ENCODE measurements at places on chromosomes 2 and 18.

GRCh38 chr18:25349131-25349925, 2.6 kb downstream of the ZNF521 start:
- peak; percentile 1 for DNase-seq

- no peak for DNase-seq
Observed at GRCh38 chr18:74797577-74798151, 200.0 kb downstream of the ZNF407 start.

DNA sequence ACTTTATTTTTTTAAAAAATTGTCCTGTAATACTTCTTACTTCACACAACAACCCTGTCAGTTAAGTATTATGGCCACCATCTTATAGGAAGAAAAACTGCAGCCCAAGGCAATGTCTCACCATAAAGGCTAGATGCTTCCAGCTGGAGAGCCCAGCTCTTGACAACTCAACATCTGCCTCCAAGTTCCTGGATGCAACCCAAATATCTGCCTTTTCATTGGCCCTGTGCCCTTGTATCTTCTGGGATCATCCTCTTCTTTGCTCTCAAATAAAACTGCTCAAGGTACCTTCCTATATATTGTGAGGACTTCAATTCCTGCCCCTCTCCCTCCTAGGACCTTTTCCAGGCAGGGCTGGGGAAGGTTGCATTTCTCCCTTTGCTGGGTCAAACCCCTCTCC, 69.5 kb downstream of the BIN1 start:
- no peak for DNase-seq

- DNase-seq = no peak
Observed at GRCh38 chr2:74137651-74138599, 9.8 kb downstream of the BOLA3 start.

DNA sequence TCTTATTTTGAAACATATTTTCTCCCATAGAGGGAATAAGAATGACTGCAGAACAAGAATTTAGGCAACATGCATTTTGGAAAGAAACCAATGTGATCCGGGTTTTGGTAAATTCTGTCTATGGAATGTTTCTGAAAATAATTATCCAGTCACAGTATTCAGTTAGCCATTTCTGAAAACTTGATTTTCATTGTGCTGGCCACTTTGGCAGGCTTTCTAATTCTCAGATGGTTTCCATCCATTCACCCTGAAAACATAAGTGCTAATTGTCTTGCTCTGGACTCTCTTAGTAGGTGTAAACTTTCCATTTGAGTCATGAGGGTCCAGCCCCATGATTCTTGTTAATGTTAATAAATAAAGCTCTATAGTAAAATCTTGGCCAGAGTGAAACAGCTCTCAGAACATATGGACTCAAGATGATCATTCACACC, 176.5 kb downstream of the RBM43 start:
- DNase-seq = no peak

GRCh38 chr2:84048964-84049363, 410.1 kb downstream of the SUCLG1 start:
- no peak for DNase-seq

GRCh38 chr2:72931280-72931910, 14.1 kb downstream of the EMX1 start:
- no peak for DNase-seq

DNA sequence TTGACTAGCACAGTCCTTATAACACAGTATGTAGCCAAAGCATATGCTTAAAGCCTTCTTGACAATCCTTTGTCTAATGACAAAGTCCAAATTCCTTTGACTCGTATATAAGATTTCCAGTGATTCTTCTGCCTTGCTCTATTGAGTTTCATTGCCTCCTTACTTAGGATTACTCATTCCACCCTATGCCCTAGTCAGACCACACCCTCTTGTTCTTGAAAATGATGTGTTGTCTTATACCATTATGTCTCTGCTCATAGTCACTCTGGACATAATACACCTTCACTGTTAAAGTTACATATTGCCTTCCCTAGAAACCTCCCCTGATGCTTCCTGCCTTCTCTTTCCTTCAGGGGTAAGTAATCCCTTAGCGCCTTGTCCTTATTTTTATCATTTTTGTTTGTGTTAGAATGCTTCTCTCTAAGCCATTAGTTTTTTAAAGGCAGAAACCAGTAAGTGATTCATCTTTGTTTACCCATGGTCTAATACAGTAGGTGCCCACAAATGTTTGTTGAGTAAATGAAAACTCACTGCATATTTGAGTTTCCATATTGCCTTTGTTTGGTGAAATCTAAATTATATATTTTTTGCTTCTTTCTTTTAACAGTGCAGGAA, 19.3 kb downstream of the GPD2 start:
- DNase-seq = no peak

- DNase-seq = no peak
Observed at GRCh38 chr18:9575558-9575957, 38.8 kb downstream of the PPP4R1 start.

GRCh38 chr2:200728630-200729029, 83.1 kb upstream of the BZW1 start:
- no peak for DNase-seq

GRCh38 chr2:20173496-20174402, 51.2 kb downstream of the SDC1 start:
- DNase-seq = no peak

- DNase-seq = no peak
Observed at GRCh38 chr2:132564065-132564464, 105.9 kb downstream of the LYPD1 start.

DNA sequence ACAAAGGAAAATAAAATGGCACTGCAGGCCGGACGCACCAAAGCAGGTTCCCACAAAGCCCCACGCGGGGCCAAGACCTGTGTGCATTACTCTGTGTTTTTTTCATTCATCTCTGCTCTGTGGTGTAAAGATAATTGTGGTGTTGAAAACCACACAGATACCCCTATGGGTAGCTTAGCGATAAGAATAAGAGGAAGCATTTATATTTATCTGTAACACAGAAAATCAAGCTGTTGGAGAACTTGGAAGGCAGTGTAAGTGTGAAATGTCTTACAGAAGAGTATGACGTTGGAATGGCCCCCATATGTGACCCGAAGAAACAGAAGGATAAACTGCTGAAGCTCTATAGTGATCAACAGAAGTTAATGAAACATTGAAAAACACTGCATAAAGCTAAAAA, 20.3 kb upstream of the MARCO start:
- no peak for DNase-seq

DNA sequence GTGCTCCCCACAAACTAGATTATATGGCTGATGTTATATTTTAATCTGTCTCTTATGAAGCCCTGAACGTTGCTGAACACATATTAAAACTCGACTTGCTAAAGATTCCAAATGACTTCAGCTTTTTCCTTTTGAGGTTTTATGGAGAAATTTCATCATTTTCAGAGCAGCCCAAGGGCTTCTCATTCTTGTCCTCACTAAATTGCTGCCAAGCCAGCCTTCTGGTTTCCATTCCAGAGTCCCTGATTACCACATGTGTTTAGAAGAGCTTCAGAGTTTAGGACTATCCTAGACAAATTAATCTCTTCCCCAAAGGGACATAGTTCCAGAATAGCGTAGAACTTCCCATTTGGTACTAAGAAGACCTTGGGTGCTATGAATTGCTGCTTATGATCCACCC, 77.8 kb upstream of the CCDC195 start:
- no peak for DNase-seq

GRCh38 chr2:230714136-230714480, 1.5 kb downstream of the CAB39 start:
- no peak for DNase-seq

DNA sequence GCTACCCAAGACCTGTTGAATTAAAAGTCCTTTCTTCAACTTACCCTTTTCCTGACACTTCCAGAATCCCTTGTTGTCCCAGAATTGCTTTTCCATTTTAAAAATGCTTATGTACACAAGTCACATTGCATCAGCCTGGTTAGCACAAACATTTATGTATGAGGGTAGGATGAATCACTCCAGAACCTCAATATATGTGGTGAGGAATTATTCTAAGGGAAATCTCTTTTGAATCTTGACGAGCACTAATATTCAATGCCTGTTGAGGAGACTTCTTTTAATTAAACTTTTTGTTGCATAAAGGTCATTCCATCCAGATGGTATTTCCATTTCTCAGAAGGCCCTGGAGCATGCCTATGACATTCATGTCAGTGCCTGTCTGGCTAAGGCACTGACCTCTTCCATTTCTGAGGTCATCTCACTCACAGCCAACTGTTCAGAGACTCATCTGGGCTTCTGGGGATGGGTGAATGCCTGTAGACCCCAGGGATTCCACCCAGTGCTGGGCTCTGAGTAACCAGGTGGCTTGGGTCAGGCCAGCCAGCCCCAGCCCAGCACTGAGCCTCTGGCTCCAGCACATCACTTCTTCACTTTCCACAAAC, 28.2 kb downstream of the ACMSD start:
- no peak for DNase-seq

GRCh38 chr2:226690461-226691024, 109.1 kb downstream of the IRS1 start:
- no peak for DNase-seq

GRCh38 chr2:110940376-110940910, 180.3 kb upstream of the BCL2L11 start:
- no peak for DNase-seq

- DNase-seq = no peak
Observed at GRCh38 chr18:41569867-41570266, 385.2 kb upstream of the PIK3C3 start.

- DNase-seq = no peak
Observed at GRCh38 chr18:9643549-9643948, 29.2 kb upstream of the PPP4R1 start.

GRCh38 chr18:54856105-54856646, 27.9 kb downstream of the RAB27B start:
- DNase-seq = no peak

- DNase-seq = no peak
Observed at GRCh38 chr2:85649201-85650190, 18.5 kb downstream of the SFTPB start.

DNA sequence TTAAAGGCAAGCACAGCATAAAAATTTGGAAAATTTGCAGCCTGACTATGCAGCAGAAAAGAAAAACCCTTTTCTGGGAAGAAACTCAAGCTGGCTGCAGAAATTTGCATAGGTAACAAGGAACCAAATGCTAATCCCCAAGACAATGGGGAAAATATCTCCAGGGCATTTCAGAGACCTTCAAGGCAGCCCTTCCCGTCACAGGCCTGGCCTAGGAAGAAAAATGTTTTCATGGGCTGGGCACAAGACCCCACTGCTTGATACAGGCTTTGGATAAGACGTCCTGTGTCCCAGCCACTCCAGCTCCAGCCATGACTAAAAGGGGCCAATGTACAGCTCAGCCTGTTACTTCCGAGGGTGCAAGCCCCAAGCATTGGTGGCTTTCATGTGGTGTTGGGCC, 717.6 kb downstream of the TDRD15 start:
- DNase-seq = no peak

GRCh38 chr2:152410165-152410597, 75.2 kb downstream of the FMNL2 start:
- no peak for DNase-seq

- DNase-seq = no peak
Observed at GRCh38 chr18:64094210-64094609, 54.7 kb downstream of the LINC00305 start.

DNA sequence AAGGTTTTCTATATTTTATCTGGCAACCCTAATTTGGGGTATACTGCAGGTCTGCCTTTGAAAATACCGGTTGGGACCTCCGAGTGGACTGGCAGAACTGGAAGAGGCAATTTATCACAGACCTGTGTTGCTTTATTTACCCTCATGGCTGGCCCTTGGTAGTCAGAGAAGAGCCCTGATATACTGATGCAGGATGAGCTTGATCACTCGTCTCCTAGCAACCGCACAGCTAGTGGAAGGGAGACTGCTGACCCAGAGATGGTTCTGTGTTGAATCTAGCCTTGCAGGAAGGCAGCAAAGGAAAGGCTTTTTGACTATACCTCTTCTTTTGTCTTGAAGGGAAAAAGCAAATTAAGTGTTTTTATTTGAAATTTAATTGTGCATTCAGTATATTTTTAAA, 154.7 kb downstream of the EML6 start:
- DNase-seq = no peak

DNA sequence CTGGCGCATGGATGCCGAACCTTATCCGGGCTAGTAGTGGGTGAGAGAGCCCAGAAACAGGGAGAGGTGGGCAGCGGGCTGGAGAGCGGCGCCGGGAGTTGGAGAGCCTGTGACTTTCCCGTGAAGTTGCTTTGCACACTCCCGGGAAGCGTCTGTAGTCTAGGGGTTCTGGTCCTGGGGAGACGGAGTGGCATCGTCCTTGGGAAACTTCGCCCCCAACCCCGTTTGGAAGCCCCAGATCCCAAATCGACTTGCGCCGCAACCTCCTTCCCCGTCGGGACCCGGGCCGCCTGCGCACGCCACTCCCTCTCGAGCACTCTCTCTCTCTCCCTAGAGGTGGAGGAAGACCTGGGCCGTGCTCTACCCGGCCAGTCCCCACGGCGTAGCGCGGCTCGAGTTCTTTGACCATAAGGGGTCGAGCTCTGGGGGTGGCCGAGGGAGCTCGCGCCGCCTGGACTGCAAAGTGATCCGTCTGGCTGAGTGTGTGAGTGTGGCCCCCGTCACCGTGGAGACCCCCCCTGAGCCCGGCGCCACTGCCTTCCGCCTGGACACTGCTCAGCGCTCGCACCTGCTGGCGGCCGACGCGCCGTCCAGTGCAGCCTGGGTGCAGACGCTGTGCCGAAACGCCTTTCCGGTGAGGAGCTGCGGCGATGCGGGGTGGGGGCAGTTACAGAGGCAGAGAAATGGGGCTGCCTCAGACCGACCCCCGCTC, 456 bp downstream of the DOK1 start:
- DNase-seq = no peak

DNA sequence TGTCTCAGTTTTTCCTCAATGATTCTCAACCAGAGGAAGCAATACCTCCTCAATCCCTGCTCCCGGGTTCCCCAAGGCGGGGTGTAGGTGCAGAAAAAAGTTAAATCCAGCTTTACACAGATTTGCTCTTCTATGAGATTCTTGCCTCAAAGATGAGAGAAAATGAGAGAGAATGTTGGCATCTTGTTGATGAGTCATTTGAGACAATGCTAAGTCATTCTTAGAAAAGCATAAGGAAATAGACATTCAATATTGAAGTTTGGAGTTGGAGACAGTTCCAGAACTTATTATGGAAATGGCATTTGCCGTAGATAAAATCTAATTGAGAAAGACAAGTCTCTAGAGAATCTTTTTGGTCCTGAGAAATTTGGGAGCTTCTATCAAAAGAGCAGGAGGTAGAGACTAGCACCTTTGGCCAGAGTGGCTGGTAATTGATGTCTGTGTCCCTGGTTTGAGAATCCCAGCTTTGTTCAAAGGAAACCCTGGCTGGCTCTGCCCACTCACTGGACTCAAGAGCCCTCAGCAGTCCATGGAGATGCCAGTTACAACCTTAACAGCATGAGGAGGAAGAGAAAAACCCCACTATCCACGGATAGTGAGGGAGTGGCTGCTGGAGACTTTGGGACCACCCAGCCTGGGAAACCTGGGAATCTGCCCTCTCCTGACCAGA, 181.2 kb downstream of the FAM124B start:
- no peak for DNase-seq

All from naive thymus-derived CD8-positive, alpha-beta T cell (primary cell).